ENCODE measurements at places on chromosomes 3 and 15. TPM values are rescaled to one million over a fixed set of nuclear protein-coding genes. Genes with fewer than 3 reads are reported as not detected.

Gene SIDT1
- 0.59 TPM for total RNA-seq

Gene ATR
- total RNA-seq = 13.4 TPM

GRCh38 chr15:79115986-79116665, 25.5 kb upstream of the RASGRF1 start:
- no peak overlapping the region for H3K4me3 ChIP-seq
- no peaks in the 10 kb centered on the region for H3K36me3 ChIP-seq
- H3K27ac ChIP-seq = no peak overlapping the region
- H3K27me3 ChIP-seq = no peaks in the 10 kb centered on the region
- no peak for DNase-seq
- no peaks in the 10 kb centered on the region for H3K4me1 ChIP-seq

DNA sequence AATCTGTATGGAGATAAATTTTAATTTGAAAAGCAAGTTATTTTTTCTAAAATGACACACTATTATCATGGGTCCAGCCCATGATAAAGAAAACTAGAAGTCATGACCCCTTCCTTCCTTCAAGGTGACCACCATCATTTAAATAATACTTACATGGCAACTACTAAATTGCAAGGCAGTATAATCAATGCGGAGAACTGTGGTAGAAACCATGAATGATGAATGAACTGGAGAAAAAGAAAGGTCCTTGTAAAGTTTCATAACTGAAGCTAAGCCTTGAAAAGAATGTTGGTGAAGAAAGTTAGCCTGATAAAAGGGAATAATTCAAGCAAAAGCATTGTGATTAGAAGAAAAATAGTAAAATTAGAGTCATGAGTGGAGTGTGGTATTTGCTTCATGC, 222.9 kb upstream of the TBC1D5 start:
- H3K4me1 ChIP-seq = no peaks in the 10 kb centered on the region
- H3K27ac ChIP-seq = no peak overlapping the region
- no peaks in the 10 kb centered on the region for H3K27me3 ChIP-seq
- no peak overlapping the region for H3K4me3 ChIP-seq
- no peaks in the 10 kb centered on the region for H3K36me3 ChIP-seq

GRCh38 chr3:42130329-42131070, 39.3 kb downstream of the TRAK1 start:
- H3K4me3 ChIP-seq = no peak overlapping the region
- no peaks in the 10 kb centered on the region for H3K27me3 ChIP-seq
- peak overlapping the region; percentile 55 for H3K27ac ChIP-seq
- DNase-seq = no peak
- peaks cover 7% of the 10 kb centered on the region for H3K36me3 ChIP-seq

Gene EPHB1
- total RNA-seq = 0.55 TPM

GRCh38 chr3:10017636-10018292, 8.5 kb upstream of the FANCD2 start:
- H3K4me1 ChIP-seq = no peaks in the 10 kb centered on the region
- no peaks in the 10 kb centered on the region for H3K36me3 ChIP-seq
- H3K27ac ChIP-seq = no peak overlapping the region
- no peak overlapping the region for H3K4me3 ChIP-seq
- no peak for DNase-seq

DNA sequence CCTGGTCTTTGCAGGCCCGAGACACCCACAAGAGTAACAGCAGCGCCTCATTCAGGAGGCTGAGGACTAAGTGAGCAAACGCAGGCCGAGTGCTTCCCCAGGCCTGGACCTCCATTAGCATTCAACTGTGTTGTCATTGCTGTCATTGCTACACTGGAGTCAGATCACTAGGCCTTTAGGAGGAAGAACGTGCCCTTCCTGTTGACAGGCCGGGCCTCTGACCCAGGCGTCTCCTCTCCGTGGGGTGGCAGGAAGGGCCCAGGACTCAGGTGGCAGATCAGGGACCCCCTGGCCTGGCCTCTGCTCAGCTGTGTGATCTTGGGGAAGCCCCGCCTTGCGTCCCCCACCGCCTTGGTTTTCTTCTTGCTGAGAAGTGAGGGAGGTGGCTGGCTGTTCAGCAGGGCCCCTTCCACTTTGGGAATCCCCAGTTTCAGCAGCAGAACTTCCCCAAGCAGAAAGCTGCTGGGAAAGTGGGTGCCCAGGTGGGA, 19.1 kb downstream of the ZDHHC19 start:
- H3K36me3 ChIP-seq = no peaks in the 10 kb centered on the region
- no peak overlapping the region for H3K4me3 ChIP-seq
- no peak for DNase-seq
- H3K27me3 ChIP-seq = no peaks in the 10 kb centered on the region

GRCh38 chr15:38207621-38208020, 45.0 kb upstream of the SPRED1 start:
- no peaks in the 10 kb centered on the region for H3K36me3 ChIP-seq
- no peak for DNase-seq
- no peak overlapping the region for H3K4me3 ChIP-seq
- H3K27me3 ChIP-seq = no peaks in the 10 kb centered on the region

Gene STRA6
- total RNA-seq = 1.7 TPM

GRCh38 chr3:56980798-56981390, 79.6 kb upstream of the SPATA12 start:
- H3K36me3 ChIP-seq = no peaks in the 10 kb centered on the region
- no peaks in the 10 kb centered on the region for H3K4me1 ChIP-seq
- H3K27ac ChIP-seq = no peak overlapping the region
- H3K27me3 ChIP-seq = no peaks in the 10 kb centered on the region

Gene PLOD2
- 13.0 TPM for total RNA-seq

DNA sequence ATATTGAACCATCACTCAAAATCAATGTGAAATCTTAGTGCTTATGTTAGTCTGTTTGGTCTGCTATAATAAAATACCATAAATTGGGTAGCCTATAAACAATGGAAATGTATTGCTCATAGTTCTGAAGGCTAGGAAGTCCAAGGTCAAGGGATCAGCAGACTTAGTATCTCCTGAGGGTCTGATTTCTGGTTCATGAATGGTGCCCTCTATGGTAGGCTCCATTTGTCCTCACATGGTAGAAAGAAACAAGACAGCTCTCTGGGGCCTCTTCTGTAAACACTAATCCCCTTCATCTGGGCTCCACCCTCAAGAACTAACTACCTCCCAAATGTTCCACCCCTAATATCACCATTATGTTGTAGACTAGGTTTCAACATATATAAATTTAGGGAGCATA, 15.0 kb upstream of the EOMES start:
- H3K27ac ChIP-seq = no peak overlapping the region
- H3K36me3 ChIP-seq = no peaks in the 10 kb centered on the region
- H3K4me1 ChIP-seq = no peaks in the 10 kb centered on the region
- DNase-seq = no peak
- no peak overlapping the region for H3K4me3 ChIP-seq

GRCh38 chr3:153970741-153971347, 150.3 kb upstream of the ARHGEF26 start:
- DNase-seq = no peak
- H3K36me3 ChIP-seq = no peaks in the 10 kb centered on the region
- H3K27me3 ChIP-seq = no peaks in the 10 kb centered on the region
- H3K4me3 ChIP-seq = no peak overlapping the region

DNA sequence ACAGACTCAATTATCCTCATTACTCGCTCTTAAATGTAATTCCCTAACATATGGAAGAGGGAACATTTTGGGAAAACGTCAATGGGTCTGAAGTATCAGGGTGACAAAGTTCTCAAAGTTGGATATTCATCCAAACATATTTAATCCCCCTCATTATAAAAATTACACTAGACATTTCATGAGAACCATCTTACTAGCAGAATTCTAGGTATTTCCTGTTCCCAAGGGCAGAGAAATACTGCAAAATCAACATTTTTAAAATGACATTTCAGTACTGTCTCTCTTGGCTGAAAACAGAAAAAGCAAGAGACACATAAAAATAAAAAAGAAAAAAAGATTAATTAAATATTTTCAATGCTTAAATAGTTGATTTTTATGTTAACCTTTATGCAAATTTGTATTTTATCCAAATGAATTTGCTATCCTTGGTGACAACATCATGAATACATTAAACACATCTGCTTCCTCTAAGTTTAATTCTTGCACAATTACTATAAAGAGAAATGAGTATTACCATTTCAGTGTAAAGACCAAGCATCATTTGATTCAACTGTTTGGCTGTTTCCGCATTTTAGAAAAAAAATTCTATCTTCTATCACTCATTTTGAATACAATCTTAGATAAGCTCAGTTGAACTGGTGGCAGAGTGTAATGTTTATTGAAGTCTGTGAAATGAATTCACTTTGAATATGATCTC, 114.8 kb upstream of the COL8A1 start:
- DNase-seq = no peak
- H3K27ac ChIP-seq = no peak overlapping the region
- H3K27me3 ChIP-seq = no peaks in the 10 kb centered on the region
- H3K4me1 ChIP-seq = no peaks in the 10 kb centered on the region
- H3K4me3 ChIP-seq = no peak overlapping the region
- H3K36me3 ChIP-seq = no peaks in the 10 kb centered on the region

- peaks cover 22% of the 10 kb centered on the region for H3K4me1 ChIP-seq
- DNase-seq = no peak
- no peak overlapping the region for H3K4me3 ChIP-seq
- H3K36me3 ChIP-seq = no peaks in the 10 kb centered on the region
- no peak overlapping the region for H3K27ac ChIP-seq
These were observed 55.3 kb upstream of the TRPM1 start for GRCh38 chr15:31156808-31157207.

- no peaks in the 10 kb centered on the region for H3K27me3 ChIP-seq
- no peak for DNase-seq
- H3K4me3 ChIP-seq = no peak overlapping the region
These were observed 59.3 kb downstream of the CEP152 start for GRCh38 chr15:48751595-48751994.

Gene PLA2G4D
- 0.31 TPM for total RNA-seq

DNA sequence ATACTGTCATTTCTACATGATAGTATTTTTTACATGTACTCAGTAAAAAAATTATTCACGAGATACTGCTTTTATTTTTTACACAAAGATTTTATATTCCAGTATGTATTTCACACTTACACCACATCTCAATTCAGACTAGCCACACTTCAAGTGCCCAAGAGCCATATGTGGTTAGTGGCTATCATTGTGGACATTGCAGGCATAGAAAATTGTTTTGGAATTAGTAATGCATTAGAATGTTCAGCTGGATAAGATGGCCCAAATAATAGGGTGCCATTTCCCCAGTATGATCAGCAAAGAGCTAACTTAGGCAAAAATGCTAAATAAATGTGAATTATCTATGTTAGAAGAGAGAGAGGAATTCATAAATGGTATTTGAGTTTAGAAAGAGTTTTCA, 203.8 kb upstream of the MCTP2 start:
- H3K36me3 ChIP-seq = no peaks in the 10 kb centered on the region
- H3K4me1 ChIP-seq = no peaks in the 10 kb centered on the region
- H3K4me3 ChIP-seq = no peak overlapping the region
- DNase-seq = no peak
- H3K27ac ChIP-seq = no peak overlapping the region
- H3K27me3 ChIP-seq = no peaks in the 10 kb centered on the region

GRCh38 chr15:81443040-81443820, 69.2 kb upstream of the TMC3 start:
- DNase-seq = no peak
- H3K4me1 ChIP-seq = no peaks in the 10 kb centered on the region
- no peaks in the 10 kb centered on the region for H3K27me3 ChIP-seq
- no peaks in the 10 kb centered on the region for H3K36me3 ChIP-seq
- H3K27ac ChIP-seq = no peak overlapping the region

Gene PHC3
- 28.9 TPM for total RNA-seq

DNA sequence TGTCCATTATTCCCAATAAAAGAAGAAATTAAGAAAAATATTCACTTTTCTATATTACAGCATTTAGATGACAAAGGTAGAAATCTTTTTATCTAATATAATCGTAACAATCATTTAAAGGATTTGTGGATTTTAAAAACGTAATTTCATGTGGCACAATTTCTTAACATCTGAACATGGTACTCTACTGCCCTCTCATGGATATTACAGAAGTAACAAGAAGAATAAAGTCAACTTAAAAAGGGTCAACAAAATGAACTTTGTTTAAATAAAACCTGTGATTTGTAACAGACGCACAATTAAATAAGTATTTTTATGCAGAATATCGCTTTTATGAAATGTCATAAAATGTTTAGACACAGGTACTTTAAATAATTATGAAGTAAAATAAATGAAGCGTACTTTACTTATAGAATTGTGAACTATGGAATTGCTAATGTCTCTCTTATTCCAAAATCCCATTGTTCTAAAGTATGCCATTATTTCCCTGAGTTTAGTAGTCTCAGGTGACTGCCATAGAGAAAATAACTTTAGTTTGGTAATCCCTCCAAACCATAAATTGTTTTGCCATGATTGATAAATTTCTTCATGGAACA, 366.8 kb upstream of the ZNF385D start:
- H3K4me1 ChIP-seq = no peaks in the 10 kb centered on the region
- no peak overlapping the region for H3K4me3 ChIP-seq

Gene SLC6A20
- 3.6 TPM for total RNA-seq

GRCh38 chr3:112546216-112546759, 15.5 kb downstream of the ATG3 start:
- no peak overlapping the region for H3K27ac ChIP-seq
- H3K4me3 ChIP-seq = no peak overlapping the region
- H3K27me3 ChIP-seq = no peaks in the 10 kb centered on the region
- DNase-seq = no peak
- H3K4me1 ChIP-seq = peaks cover 3% of the 10 kb centered on the region

DNA sequence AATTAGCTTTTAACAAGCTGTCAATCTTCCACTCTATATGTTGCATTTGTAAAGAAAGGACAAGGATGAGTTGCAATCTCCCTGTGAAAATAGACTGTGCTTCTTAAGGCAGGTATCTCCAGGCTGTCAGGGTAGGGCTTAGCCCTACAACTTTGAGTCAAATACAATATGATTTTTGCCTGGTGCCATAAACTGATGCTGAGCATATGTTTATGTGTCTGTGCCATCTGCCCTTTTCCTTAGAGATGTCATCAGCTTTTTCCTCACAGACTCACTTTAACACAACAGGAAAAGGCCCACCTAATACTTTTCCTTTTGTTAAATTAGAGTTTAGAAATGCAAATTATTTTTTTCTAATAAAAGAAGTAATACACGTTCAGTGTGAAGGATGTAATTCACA, 548.3 kb downstream of the NLGN1 start:
- no peaks in the 10 kb centered on the region for H3K36me3 ChIP-seq
- DNase-seq = no peak
- H3K27me3 ChIP-seq = no peaks in the 10 kb centered on the region
- H3K27ac ChIP-seq = no peak overlapping the region

GRCh38 chr3:100533176-100533575, 40.8 kb downstream of the TMEM45A start:
- H3K4me3 ChIP-seq = no peak overlapping the region
- no peak overlapping the region for H3K27ac ChIP-seq
- H3K36me3 ChIP-seq = no peaks in the 10 kb centered on the region

DNA sequence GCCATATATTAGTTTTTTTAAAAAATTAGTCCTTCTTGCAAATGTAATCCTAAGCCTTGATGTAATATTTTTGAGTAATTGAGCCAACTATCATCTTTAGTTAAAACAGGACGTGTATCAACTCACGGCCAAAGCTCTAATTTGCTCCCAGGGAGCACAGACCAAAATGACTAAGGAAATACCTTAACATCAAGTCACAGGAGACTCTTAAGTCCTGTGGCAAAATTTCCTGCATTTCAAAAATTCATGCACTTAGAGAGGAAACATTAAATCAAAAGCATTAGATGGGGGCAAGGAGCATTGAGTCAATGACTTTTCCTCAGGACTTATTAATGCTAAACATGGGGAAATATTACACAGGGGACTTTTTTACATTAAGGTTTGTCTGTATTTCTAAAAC, 276.0 kb downstream of the MFSD1 start:
- no peaks in the 10 kb centered on the region for H3K36me3 ChIP-seq
- H3K4me3 ChIP-seq = no peak overlapping the region
- H3K27me3 ChIP-seq = no peaks in the 10 kb centered on the region
- DNase-seq = no peak
- no peaks in the 10 kb centered on the region for H3K4me1 ChIP-seq
- H3K27ac ChIP-seq = no peak overlapping the region
